ENCODE measurements at places on chromosomes 5 and 9. TPM values are rescaled to one million over a fixed set of nuclear protein-coding genes. Genes with fewer than 3 reads are reported as not detected.
A peak's percentile ranks its signal among the peaks of the same experiment; 100 is the strongest.

DNA sequence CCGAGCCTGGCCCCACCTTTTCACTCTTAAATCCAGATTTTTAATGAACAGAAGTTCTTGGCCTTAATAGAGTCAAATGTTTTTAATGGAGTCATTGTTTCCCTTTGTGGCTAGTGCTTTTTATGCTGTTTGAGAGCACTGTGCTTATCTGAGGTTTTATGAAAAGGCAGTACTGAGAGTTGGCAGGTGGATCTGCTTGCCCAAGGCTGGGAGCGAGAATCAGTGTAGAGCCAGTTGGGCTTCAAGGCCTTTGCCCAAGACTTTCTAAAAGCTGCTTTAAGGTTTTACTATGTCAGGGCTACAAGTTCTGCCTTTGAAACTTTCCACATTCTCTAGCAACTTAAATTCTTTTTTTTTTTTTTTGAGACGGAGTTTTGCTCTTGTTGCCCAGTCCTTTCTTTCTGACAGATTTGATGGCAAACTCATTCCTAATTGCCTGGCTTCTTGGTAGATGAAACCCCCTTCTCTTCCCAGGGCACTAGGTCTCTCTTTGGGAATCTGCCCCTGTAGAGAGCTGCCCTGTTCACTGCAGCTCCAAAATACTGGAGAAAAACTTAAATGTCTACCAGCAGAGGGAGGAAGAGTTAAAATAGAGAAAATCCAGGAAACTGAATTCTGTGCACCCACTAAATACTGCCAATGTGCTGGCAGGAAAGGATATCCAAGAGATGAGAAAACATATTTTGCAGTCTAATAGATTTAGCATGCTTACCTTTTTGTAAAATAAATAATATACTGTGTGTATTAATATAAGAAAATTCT, 36.9 kb upstream of the CDK20 start:
- DNase-seq: no peak

- DNase-seq: peak; percentile 44
Observed at GRCh38 chr9:2228132-2228531, 213.0 kb downstream of the SMARCA2 start.

Gene PLAC8L1
- 2.2 TPM for total RNA-seq

GRCh38 chr5:52692039-52692438, 95.7 kb upstream of the ITGA1 start:
- no peak for DNase-seq

DNA sequence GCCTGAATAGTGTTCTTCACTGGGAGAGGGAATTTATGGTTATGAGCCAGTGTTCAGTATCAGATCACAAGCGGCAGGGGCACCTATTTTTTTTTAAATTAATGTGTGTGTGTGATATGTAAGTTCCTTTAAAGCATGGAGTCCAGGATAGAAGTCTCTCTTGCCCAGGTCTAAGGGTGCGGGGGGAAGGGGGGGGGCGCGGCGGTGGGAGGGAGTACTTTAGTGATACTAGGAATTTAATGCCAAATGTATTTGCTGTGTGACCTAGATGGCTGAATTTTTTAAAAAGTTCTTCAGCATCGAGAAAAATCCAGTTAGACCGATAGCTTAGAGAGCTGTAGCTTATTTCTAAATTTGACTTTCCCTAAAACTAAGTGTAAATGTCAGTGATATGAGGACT, 1.5 kb upstream of the FCHO2 start:
- no peak for DNase-seq

Gene F2RL2
- not detected for total RNA-seq

Gene IL13
- total RNA-seq: not detected

All from glutamatergic neuron (in vitro differentiated cells).